Caki2 (cell line): ENCODE measurements at places on chromosomes 1 and 21. TPM values are rescaled to one million over a fixed set of nuclear protein-coding genes. Genes with fewer than 3 reads are reported as not detected.

- no peak for DNase-seq
Observed at GRCh38 chr21:31714741-31715365, 17.1 kb downstream of the SCAF4 start.

GRCh38 chr1:29687601-29688244 is 451.4 kb downstream of the PTPRU start:
- no peak for DNase-seq

DNA sequence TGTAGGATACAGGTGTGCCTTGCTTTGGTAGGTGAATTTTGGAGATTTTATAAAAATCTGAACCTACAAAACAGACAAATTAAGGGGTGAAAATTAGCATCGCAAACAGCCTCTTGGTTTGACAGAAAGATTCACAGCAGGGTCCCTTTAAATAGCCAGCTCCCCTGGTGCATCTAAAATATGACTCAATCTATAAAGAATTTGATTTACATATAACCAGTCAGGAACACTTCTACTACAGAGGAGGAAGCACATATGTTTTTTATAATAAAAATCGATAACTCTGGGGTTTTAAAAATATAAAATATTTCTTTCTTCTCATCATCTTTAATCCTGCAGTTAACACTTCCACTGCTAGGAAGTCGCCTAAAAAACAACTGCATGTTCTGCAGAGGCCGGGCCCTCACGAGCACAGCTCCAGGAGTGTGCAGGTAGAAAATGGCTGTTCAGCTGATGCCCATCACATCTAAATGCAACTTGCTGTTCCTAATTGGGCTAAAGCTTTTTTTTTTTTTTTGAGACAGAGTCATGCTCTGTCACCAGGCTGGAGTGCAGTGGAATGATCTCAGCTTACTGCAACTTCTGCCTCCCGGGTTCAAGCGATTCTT is 203.4 kb downstream of the HS2ST1 start:
- DNase-seq: no peak

GRCh38 chr1:14952626-14953314 is 200.8 kb upstream of the TMEM51 start:
- no peak for DNase-seq

DNA sequence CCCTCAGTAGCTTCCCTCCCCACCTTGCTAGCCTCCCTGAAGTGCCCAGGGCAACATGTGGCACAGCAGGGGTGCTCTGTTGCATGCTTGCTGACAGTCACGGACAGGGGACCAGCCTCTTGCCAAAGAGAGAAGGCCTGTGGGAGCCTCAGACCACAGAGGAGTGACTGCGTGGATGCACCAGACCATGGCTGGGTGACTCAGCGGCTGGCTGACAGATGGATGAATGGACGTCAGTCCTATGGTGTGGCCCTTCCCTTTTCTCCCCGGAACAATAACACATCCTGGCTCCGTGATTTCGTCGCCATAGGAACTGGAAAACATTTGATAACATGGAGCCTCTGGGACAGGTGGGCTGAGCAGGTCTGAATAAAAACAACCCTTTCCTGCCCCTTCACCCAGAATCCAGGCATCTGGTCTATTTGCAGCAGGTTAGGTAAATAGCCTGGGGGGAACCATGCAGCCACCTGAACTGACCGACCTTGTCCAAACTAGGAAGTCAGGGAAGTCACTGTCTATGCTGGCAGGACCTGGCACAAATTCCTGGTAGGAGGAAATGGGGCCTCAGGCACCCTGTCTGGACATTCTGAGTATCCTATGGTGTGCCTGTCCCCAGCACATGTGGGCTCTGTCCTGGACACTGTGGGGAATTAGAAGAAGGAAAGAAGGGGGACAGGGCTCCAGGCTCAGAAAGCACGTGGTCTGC is 53.3 kb downstream of the NENF start:
- peak; percentile 100 for DNase-seq

HSF2BP gene
- 1.7 and 12.9 TPM in 2 replicates for total RNA-seq

DNA sequence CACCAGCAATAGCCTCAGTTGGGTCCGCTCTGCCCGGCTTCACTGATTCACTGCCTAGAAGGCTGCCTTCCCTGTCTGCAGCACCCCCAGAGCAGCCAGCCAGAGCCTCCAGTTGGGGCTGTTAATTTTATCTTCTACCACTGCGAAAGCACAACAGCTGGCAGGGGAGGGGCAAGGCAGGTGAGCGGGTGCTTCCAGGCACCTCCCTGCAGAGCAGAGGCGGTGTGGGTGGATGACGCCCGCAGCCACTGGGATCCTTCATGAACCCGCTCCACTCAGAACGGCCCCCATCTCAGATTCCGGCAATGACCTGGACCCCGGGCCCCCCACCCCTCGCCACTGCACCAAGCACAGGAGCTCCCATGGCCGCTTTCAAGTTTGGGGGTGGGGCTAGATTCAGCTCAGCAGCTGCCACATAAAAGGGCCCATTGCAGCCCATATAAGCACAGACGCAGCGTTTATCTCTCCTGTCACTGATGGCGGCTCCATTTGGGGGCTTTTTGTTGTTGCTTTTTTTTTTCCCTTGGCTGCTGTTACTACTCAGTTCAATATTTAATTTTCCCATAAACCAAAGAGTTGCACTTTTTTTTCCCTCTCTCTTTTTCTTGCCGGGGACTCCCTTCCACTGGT is 128.0 kb upstream of the KLHDC7A start:
- no peak for DNase-seq

KCNJ9 gene
- not detected in 2 replicates for total RNA-seq

GRCh38 chr1:158485455-158485854 is 13.4 kb downstream of the OR10R2 start:
- DNase-seq: no peak

TSPAN2 gene
- 6.0 and 11.5 TPM in 2 replicates for total RNA-seq

DNA sequence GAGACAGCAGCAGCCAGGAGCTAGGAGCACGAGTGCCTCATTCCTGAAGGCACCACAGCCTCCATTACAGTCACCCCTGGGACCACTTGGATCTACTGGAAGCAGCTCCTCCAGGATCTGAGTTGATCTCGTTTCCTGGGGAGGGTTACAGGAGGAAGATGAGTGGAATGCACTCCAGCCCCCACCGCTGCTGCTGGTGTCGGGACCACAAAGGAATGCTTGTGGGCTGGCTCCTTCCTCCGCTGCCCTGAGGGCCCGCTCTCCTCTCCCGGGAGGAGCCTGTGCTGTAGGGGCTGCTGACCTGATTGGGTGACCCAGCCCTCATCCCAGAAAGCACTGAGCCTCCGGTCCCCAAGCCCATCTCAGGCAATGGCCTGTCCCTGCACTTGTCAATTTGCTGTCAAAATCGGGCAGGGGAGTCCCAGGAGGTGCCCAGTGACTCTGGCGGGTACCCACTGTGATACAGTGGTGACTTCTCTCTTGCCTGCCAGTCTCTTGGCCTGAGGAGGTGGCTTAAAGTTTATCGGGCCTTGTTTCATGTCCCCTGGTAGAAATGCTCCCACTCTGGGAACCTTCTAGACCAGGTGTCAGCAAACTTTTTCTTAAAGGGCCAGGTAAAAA is 23.1 kb downstream of the IL10RB start:
- no peak for DNase-seq

RNU1-1 gene
- total RNA-seq: not detected in 2 replicates

CFHR5 gene
- not detected in 2 replicates for total RNA-seq
